ENCODE measurements at places on chromosomes 16 and 17.
A peak's percentile ranks its signal among the peaks of the same experiment; 100 is the strongest.

DNA sequence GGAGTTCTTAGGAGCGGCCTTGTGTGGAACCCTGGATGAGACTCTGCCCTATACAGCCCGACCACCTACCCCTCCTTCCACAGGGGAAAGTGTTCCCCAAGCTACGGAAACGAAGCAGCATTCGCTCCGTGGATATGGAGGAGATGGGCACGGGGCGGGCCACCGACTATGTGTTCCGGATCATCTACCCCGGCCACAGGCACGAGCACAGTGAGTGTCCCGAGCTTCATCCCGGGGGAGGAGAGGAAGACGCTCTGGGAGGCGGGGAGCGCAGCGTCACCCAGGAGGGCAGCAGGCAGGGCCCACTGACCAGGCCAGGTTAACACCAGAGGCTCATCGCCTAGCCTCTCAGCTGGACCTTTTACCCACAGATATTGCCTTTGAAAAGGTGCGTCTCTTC, 27.8 kb downstream of the SGSM2 start:
- no peak for DNase-seq

DNA sequence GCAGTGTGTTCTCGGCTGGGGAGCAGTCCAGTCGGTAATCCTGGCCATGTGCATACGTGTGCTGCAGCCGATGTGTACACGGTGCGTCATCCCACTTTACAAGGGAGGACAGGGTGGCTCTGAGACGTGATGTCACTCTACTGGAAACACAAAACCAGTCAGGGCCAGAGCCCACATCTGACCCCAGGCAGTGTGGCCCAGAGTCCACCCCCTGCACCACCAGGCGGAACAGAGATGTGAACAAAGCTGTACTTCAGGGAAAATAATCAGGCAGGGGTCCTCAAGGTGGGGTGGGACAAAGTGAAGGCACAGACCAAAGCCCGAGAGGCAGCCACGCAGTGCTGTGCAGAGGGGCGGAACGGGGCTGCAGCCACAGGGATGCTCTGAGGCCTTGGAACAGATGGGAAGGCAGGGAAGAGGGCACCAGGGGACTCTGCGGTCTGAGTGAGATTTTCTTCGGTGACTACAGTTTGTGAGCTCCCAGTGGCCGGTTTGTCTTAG, 181.5 kb downstream of the ZNF423 start:
- DNase-seq: no peak

GRCh38 chr16:59886021-59886420, 1151.9 kb upstream of the GOT2 start:
- DNase-seq: peak; percentile 34

DNA sequence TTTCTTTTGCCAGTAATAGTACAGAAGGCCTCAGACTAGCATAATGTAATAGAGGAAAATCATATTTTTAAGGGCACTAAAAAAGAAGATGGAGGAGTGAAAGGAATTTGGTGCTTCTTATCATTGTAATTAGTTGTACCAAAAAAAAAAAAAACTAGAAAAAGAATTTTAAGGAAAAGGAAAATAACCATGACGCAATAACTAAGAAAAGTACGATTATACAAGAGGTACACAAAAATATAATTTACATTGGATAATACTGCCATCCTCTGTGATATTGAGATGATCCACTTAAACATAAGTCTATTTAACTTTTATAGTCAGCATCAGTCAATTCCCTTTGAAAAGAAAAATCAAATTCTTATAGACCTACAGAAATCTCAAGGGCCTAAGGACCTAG, 146.7 kb upstream of the IRX5 start:
- DNase-seq: no peak

- peak; percentile 85 for DNase-seq
Measured at GRCh38 chr16:67241008-67241900, 6.0 kb downstream of the FHOD1 start.
